ENCODE measurements at places on chromosomes 3 and 15.

DNA sequence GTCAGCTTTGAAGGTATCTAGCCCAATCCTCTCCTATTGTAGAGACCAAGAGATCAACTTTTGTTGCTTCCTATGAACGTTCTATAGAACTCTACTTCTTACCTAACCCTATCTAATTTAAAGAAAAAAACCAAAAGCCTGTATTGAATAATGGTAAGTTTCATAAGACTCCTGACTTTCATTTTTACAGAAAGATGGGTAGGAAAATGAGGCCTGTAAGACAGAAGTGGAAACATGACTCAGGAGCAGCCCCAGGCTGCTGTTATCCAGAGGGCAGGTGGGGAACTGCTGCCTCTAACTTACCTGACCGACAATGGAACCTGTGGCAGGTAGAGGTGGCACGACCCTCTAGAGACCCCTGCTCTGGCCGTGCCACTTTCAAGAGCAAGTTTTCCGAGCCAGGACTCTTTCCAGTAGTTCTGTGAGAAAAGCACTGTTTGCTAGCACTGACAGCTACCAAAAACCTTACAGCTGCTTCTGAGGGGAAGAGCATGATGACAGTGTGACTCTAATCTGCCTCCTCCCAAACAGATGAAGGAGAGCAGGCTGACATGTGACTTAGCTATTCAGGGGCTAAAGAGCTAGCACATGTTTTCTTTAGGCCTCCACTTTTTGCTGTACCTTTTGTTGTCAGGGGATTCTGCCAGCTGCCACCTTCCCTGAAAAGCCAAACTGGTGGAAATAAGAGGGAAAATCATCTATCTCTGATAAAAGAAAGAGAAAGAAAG lies 17.5 kb downstream of the POPDC2 start:
- no peak for DNase-seq

DNA sequence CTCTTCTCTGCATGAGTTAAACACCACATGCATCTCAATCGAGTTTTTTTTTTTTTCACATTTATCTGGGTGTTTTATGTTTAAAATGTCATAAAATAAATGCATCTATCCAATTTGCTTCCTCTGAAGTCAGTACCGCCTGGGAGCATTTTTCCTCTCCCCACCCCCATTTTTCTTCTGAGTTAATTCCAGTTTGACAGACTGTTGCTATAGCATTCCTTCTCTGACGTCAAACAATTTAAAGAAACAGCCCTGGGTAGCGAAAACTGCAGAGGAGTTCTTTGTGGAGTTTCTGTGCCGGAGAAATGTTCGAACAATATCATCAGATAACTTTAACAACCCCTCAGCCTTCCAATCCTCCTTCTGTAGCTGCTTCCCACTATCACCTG lies 900 bp upstream of the GNB4 start:
- no peak for DNase-seq

GRCh38 chr3:18372786-18373405 lies 52.2 kb downstream of the SATB1 start:
- no peak for DNase-seq

DNA sequence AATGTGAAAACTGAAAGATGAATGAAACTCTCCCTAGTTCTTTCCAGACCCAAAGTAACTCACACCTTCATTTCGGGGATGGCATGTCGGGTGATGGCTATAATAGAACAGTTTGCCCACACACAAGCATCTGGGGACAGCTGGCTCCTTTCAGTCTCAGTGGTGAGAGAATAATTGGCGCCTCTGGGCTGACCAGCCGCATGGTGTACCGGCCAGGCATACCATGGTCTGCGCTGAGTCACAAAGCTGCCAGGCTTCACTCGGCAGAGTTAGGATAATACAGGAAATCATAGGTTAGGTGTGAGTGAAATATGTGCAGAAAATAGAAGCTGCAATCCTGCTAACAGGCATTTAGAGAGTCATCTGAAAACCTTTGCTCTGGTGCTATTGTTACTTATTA lies 80.4 kb upstream of the IGF1R start:
- peak; percentile 57 for DNase-seq

Data from lower leg skin (tissue), 4 donors.